Caco-2 (cell line): ENCODE measurements at places on chromosomes 16 and 17. TPM values are rescaled to one million over a fixed set of nuclear protein-coding genes. Genes with fewer than 3 reads are reported as not detected.

The SLFN13 gene
- not detected in 2 replicates for total RNA-seq

The UQCRC2 gene
- total RNA-seq = 225 and 260 TPM in 2 replicates

The TBC1D28 gene
- not detected in 2 replicates for total RNA-seq

- H3K36me3 ChIP-seq = no peaks in the 10 kb centered on the region
- H3K4me3 ChIP-seq = no peak overlapping the region
- no peaks in the 10 kb centered on the region for H3K4me1 ChIP-seq
- no peak overlapping the region for H3K27ac ChIP-seq
- H3K27me3 ChIP-seq = no peaks in the 10 kb centered on the region
- no peak for DNase-seq
Observed at GRCh38 chr17:34131386-34131785, 123.7 kb upstream of the CCL2 start.

- peak overlapping the region; percentile 28 for H3K27ac ChIP-seq
- H3K4me3 ChIP-seq = no peak overlapping the region
- H3K36me3 ChIP-seq = no peaks in the 10 kb centered on the region
- DNase-seq = no peak
- H3K4me1 ChIP-seq = 0 out of 2 replicates have a peak, but pooled peaks cover 3% of the 10 kb centered on the region
Observed at GRCh38 chr17:21351366-21352065, 24.6 kb upstream of the KCNJ12 start.

DNA sequence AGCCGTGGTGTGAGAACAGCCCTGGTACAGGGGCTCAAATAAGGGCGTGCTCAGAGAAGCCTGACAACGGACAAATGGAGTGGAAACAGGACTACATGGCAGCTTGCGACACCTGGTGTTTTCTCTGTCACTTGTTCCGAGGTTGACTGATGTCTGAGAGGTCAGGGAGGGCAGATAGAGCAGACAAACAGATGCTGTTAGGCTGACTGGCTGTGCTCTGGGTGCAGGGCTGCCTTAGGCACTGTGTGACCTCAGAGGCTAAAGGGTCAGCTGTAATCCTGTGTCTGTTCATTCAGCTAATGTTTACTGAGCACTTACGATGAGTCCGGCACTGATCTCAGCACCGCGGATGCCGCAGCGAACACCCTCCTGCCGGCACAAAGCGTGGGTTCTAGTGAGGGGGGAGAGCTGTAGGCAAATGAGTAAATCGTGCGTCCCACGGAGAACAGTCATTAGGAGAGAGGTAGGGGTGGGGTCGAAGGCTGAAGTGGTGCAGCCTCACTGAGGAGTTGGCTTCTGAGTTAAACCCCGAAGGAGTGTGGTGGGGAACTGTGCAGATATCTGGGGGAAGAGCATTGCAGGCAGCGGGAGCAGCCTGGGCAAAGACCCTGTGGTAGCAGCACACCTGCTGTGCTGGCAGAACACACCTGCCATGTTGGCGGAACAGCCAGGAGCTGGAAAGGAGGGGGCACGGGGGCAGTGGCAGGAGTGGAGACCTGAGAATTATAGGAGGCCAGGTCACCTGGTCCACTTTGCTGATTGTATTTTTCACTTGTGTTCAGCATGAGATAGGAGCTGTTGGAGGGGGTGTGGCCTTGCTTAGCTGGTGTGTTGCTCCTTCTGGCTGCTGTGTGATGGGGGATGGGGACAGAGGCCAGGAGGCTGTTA is 35.0 kb downstream of the GPT2 start:
- H3K36me3 ChIP-seq = peaks cover 7% of the 10 kb centered on the region
- H3K4me3 ChIP-seq = no peak overlapping the region
- no peaks in the 10 kb centered on the region for H3K27me3 ChIP-seq
- peak overlapping the region; percentile 21 for H3K27ac ChIP-seq
- peaks cover 18% of the 10 kb centered on the region for H3K4me1 ChIP-seq
- DNase-seq = peak; percentile 73

- peak overlapping the region; percentile 95 for H3K27ac ChIP-seq
- DNase-seq = peak; percentile 65
- H3K36me3 ChIP-seq = peaks cover 1% of the 10 kb centered on the region; the same call in 1 of the 2 replicates
- H3K4me1 ChIP-seq = peaks cover 12% of the 10 kb centered on the region
- H3K4me3 ChIP-seq = peak overlapping the region; percentile 91
Observed at GRCh38 chr17:75152922-75153779, 1.2 kb downstream of the JPT1 start.

The ANKFN1 gene
- 0.34 and 0.37 TPM in 2 replicates for total RNA-seq

The ZPBP2 gene
- not detected in 2 replicates for total RNA-seq

DNA sequence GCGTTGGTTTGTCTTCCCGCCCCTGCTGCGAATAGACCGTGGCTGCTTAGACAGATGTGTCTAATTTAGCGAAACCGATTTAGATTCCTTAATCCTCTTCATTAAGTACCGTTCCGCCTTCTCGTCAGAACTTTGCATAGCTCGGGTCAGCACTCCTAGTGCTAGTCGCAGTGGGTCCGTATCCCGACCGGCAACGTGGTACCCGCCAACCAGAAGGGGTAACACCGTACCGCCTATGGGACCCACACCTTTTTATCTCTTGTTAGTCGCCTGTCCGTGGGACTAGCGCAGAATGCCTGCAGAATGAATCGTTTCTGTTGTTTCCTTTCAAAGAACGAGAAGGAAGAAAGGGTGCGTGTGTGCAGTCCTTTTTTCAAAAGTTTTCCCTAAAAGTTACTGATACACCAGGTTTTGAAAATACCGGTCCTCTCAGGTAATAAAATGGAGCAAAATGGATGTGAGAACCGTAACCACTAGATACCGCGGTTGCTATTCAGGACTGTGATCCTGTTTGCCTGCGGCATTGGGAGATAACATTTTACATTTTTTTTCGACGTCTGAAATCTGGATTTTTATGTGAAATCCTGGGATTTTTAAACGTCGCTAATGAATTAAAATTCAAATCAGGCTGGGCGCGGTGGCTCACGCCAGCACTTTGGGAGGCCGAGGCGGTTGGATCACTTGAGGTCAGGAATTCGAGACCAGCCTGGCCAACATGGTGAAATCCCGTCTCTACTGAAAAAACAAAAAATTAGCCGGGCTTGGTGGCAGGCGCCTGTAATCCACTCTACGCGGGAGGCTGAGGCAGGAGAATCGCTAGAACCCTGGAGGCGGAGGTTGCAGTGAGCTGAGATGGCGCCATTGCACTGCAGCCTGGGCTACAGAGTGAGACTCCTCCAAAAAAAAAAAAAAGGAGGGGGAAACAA is 998 bp upstream of the SRSF1 start:
- peak overlapping the region; percentile 100 for H3K27ac ChIP-seq
- H3K4me3 ChIP-seq = peak overlapping the region; percentile 85
- H3K36me3 ChIP-seq = 0 out of 2 replicates have a peak, but pooled peaks cover 2% of the 10 kb centered on the region
- H3K27me3 ChIP-seq = no peaks in the 10 kb centered on the region
- H3K4me1 ChIP-seq = peaks cover 24% of the 10 kb centered on the region

The RSKR gene
- 15.7 and 18.9 TPM in 2 replicates for total RNA-seq

The MEIOC gene
- not detected in 2 replicates for total RNA-seq

DNA sequence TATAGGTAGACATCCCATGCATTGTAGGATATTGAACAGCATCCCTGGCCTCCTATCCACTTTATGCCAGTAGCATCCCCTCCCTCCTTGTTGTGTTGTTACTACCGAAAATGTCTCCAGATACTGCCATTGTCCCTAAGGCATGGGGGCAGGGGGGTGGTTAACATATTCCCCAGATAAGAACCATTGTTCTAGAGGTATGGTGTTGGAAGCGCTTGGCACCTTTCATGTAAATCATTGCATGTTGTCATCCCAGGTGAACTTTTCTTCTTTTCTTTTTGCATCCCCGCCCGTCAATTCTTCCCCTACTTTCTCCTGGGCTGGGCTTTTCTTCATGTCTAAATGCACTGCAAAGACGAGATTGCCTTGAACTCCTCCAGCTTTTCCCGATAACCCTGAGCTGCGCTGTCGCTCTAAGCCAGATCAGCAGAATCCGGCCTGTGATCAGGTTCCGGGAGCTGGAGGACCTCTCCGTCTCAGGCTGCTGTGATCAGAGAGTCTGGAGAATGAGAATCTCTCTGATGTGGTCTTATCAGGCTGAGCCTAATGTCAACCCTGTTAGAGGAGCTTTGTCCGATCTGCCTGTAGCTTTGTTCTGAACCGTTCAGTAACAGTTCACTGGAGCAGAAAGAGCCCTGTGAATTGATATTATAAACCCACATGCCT is 76.2 kb downstream of the RBFOX1 start:
- no peaks in the 10 kb centered on the region for H3K36me3 ChIP-seq
- no peak overlapping the region for H3K4me3 ChIP-seq
- no peaks in the 10 kb centered on the region for H3K4me1 ChIP-seq

DNA sequence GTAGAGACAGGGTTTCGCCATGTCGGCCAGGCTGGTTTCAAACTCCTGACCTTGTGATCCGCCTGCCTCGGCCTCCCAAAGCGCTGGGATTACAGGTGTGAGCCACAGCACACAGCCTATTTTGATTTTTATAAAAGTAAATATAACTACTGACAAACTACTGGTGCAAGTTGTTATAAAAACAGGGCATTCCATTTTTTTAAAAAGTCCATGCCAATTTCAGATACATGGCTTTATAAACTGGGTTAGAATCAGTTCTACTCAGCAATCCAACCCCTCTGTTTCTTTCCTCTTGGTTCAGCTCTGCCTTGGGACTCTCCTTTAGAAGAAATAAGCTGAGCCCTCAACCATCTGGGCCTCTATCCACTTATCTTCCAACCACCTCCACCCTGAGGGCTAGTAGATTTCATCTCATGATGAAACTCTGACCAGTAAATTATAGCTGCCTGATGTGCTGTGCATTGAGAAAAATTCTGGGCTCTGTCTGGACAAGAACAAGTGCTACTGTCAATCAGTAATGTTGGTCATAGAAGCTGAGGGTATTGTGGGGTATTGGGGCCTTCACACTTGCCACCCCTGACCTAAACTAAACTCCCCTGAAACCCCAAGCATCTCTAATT is 10.2 kb downstream of the RANBP10 start:
- H3K36me3 ChIP-seq = 0 out of 2 replicates have a peak, but pooled peaks cover 2% of the 10 kb centered on the region
- H3K4me3 ChIP-seq = no peak overlapping the region
- H3K4me1 ChIP-seq = no peaks in the 10 kb centered on the region
- no peaks in the 10 kb centered on the region for H3K27me3 ChIP-seq
- DNase-seq = no peak

GRCh38 chr16:31367853-31368252 is 12.9 kb downstream of the ITGAX start:
- no peaks in the 10 kb centered on the region for H3K4me1 ChIP-seq
- no peaks in the 10 kb centered on the region for H3K27me3 ChIP-seq
- no peak overlapping the region for H3K4me3 ChIP-seq
- no peak overlapping the region for H3K27ac ChIP-seq

- H3K4me1 ChIP-seq = peaks cover 26% of the 10 kb centered on the region
- no peaks in the 10 kb centered on the region for H3K36me3 ChIP-seq
- H3K27ac ChIP-seq = peak overlapping the region; percentile 37
- DNase-seq = no peak
Observed at GRCh38 chr17:57607553-57608120, 137.5 kb downstream of the CCDC182 start.

DNA sequence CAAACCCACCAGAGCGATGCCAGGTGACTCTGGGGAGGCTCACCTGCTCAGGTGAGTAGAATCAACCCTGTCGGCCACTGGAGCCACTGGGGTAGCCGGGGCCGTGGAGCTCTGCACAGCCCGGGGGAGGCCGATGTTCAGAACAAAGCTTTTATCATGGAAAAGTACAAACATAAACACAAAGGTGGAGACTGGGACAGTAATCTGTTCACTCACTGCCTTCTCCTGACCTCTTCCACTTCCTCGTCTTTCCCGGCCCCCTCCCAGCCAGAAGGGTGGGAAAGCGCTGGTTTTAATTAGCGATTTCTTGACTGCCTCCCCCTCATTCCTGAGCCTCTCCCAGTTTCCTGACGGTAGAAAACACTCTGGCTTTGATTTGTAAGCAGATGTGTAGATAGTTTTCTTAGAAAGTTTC is 9.8 kb upstream of the TEX19 start:
- no peaks in the 10 kb centered on the region for H3K27me3 ChIP-seq
- no peak overlapping the region for H3K4me3 ChIP-seq
- no peak for DNase-seq
- H3K4me1 ChIP-seq = peaks cover 23% of the 10 kb centered on the region

The ARSG gene
- 5.8 and 6.1 TPM in 2 replicates for total RNA-seq

The C17orf78 gene
- not detected in 2 replicates for total RNA-seq

The KLHL10 gene
- total RNA-seq = not detected in 2 replicates

DNA sequence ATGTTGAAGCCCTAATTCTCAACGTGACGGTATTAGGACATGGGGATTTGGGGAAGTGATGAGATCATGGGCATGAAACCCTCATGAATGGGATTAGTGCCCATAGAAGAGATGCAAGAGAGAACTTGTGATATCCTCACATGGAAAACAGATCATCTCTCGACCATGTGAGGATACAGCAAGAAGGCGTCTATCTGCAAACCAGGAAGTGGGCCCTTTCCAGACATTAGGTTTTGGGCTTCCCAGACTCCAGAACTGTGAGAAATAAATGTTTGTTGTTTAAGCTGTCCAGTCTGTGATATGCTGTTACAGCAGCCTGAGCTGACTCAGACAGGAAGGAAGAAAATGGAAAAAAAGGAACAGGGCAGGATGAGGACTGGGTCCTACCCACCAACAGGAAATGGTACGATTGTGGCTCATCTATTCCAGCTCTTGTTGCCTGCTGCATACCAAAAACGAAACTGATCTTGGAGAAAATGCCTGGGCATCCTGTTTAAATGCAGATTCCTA is 21.9 kb upstream of the SSTR2 start:
- no peaks in the 10 kb centered on the region for H3K27me3 ChIP-seq
- H3K4me1 ChIP-seq = no peaks in the 10 kb centered on the region
- H3K27ac ChIP-seq = no peak overlapping the region
- DNase-seq = no peak
- no peak overlapping the region for H3K4me3 ChIP-seq
- H3K36me3 ChIP-seq = no peaks in the 10 kb centered on the region

GRCh38 chr16:69095193-69095592 is 10.3 kb upstream of the HAS3 start:
- H3K36me3 ChIP-seq = no peaks in the 10 kb centered on the region
- no peak for DNase-seq
- no peaks in the 10 kb centered on the region for H3K27me3 ChIP-seq
- no peaks in the 10 kb centered on the region for H3K4me1 ChIP-seq
- H3K27ac ChIP-seq = no peak overlapping the region
- H3K4me3 ChIP-seq = no peak overlapping the region

The RDM1 gene
- total RNA-seq = 9.9 and 12.9 TPM in 2 replicates

The IGSF6 gene
- total RNA-seq = not detected in 2 replicates

The CCL16 gene
- total RNA-seq = not detected in 2 replicates

DNA sequence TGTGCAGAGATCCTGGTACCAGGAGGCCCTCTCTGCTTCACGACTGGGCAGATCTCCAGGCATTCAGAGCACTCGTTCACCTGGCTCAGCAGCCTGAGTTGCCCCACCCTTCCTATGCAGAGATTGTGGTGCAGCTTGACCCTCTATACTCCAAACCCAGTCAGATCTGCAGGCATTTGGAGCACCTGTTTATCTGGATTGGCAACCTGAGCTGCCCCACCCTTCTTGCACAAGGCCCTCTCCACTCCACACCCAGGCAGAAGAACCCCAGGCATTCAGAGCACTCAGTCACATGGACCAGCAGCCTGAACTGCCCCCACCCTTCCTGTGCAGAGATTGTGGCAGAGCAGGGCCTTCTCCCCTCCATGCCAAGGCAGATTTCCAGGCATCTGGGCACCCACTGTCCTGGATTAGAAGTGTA is 88.4 kb upstream of the CDH5 start:
- peak overlapping the region; percentile 78 for H3K27ac ChIP-seq
- peaks cover 16% of the 10 kb centered on the region for H3K4me1 ChIP-seq
- no peaks in the 10 kb centered on the region for H3K36me3 ChIP-seq
- no peak overlapping the region for H3K4me3 ChIP-seq

The KCNAB3 gene
- 1.2 and 2.0 TPM in 2 replicates for total RNA-seq

The TEX19 gene
- 3.4 and 4.2 TPM in 2 replicates for total RNA-seq
